ENCODE measurements at places on chromosomes 6 and 20. TPM values are rescaled to one million over a fixed set of nuclear protein-coding genes. Genes with fewer than 3 reads are reported as not detected.

Gene NKX2-2
- total RNA-seq: 0.21 TPM

Gene KIAA1755
- 5.0 TPM for total RNA-seq

Gene REV3L
- 93.3 TPM for total RNA-seq

Gene TRIM40
- total RNA-seq: not detected

Gene PLCB1
- 30.9 TPM for total RNA-seq

Gene CLPSL1
- total RNA-seq: not detected

Gene AHCY
- 73.4 TPM for total RNA-seq

Gene HTR1E
- total RNA-seq: not detected

Gene SLC13A3
- 1.7 TPM for total RNA-seq
